ENCODE measurements at places on chromosomes 2 and 18. TPM values are rescaled to one million over a fixed set of nuclear protein-coding genes. Genes with fewer than 3 reads are reported as not detected.

The STAMBP gene
- total RNA-seq: 20.9 TPM

The FRZB gene
- 0.21 TPM for total RNA-seq

The MAB21L4 gene
- 24.5 TPM for total RNA-seq

The EFR3B gene
- total RNA-seq: 0.05 TPM

The MBP gene
- total RNA-seq: 27.4 TPM

The IL37 gene
- total RNA-seq: not detected

The SMYD1 gene
- not detected for total RNA-seq

The ARHGAP15 gene
- total RNA-seq: not detected

The ELAC1 gene
- total RNA-seq: 1.7 TPM

The NDC80 gene
- total RNA-seq: 19.4 TPM

The HOXD9 gene
- total RNA-seq: not detected

The SLC9A4 gene
- not detected for total RNA-seq

The B4GALT6 gene
- 0.68 TPM for total RNA-seq

The ERCC3 gene
- 28.8 TPM for total RNA-seq

The DUSP19 gene
- total RNA-seq: 0.37 TPM

The C2orf66 gene
- not detected for total RNA-seq

The SLC4A5 gene
- total RNA-seq: not detected

The GPR45 gene
- total RNA-seq: not detected

The SEMA4F gene
- total RNA-seq: 2.5 TPM

The TEKT4 gene
- total RNA-seq: not detected

The ITPRIPL1 gene
- not detected for total RNA-seq

The TNS1 gene
- 13.8 TPM for total RNA-seq

The MPHOSPH10 gene
- total RNA-seq: 12.3 TPM
